Astrocyte (in vitro differentiated cells and primary cell): ENCODE measurements at places on chromosomes 6 and 20. TPM values are rescaled to one million over a fixed set of nuclear protein-coding genes. Genes with fewer than 3 reads are reported as not detected.

The VSTM2L gene
- total RNA-seq = 17.7 and 18.5 TPM in 2 replicates

DNA sequence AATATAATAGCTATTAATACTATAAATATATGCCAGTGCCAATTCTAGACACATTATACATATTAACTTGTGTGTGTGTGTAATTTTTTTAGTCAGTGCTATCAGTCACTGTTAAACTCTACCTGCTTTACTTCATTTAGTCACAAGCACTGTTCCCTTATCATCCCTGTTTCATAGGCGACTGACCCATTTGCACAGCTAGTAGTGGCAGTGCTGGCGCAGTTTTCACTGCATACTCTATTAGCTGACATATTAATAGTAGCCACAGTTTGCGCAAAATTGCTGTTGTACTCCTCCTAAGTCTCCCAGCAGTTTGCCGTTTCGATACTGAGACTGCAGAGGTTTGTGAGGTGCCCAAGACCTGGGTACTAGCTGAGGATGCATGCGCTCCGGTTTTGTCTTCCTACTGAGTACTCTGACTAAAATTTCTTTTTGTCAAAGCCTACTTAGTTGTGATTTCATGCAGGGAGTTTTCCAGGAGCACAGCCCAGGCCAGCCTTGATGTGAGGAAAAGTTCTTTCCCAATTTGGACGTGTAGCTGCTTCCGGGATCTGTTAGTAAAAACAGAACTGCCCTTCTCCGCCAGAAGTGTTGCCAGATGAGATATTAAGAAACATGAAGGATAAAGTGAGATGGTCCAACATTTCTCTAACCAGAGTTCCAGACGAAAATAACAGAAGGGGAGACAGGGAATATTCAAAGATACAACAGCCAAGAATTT lies 5.6 kb downstream of the BAG2 start:
- no peak for DNase-seq

GRCh38 chr6:142845624-142846458 lies 99.1 kb downstream of the HIVEP2 start:
- DNase-seq = peak; percentile 79

DNA sequence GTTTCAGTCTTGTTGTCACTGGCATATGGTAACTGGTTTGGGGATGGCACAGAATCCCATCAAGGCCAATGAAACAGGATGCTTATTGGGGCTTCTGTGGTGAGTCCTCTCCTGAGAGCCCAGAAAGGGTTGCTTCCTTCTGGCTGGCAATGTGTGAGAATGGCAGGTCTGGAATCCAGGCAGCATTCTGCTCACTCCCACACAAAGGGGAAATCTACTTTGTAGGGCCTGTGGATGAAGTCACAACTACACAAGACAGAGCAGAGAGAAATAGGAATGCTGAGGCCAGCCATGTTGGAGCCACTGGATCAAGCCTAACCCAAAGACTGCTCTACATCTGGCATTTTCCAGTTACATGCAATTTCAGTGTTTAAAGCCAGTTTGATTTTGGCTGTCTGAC lies 15.7 kb downstream of the PLAGL2 start:
- DNase-seq = peak; percentile 33

DNA sequence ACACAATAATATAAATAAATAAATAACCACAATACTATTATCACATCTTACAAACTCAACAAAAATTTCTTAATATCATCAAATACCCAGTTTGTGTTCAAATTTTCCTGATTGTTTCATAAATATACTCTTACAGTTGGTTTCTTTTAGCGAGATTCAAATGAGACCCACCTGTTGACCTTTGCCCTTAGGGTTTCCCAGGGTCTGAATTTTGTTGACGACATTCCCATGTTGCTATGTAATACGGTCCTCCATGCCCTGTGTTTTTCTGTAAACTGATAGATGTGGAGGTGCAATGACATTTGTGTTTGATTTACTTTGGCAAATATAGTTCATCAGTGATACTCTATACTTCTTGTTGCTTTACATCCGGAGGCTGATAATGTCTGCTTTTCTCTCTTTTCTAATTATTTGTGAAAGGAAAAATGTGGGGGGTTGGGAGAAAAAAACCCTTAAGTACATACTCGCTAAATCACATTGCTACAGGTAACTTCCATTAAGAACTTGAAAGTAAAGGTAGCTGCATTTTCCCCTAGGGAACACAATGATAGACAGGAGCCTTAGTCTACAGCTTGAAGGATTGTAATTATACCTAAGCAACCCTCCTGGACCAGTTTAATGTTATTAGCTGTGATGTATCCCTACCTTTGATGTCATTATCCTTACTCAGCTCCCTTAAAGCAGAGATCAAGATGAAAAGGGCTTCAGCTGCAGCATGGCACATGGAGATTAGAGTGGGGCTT lies 6.6 kb downstream of the MOG start:
- DNase-seq = no peak

GRCh38 chr6:39083231-39083634 lies 31.8 kb downstream of the SAYSD1 start:
- no peak for DNase-seq

GRCh38 chr6:90216072-90216977 lies 80.3 kb downstream of the BACH2 start:
- DNase-seq = peak; percentile 84

GRCh38 chr20:25287631-25288290 lies 39.9 kb downstream of the PYGB start:
- no peak for DNase-seq

GRCh38 chr20:35006009-35006408 lies 50.3 kb downstream of the MYH7B start:
- no peak for DNase-seq
